ENCODE measurements at places on chromosomes 1 and 21.
A peak's percentile ranks its signal among the peaks of the same experiment; 100 is the strongest.

GRCh38 chr1:237032029-237032428, 10.0 kb upstream of the RYR2 start:
- DNase-seq: no peak

DNA sequence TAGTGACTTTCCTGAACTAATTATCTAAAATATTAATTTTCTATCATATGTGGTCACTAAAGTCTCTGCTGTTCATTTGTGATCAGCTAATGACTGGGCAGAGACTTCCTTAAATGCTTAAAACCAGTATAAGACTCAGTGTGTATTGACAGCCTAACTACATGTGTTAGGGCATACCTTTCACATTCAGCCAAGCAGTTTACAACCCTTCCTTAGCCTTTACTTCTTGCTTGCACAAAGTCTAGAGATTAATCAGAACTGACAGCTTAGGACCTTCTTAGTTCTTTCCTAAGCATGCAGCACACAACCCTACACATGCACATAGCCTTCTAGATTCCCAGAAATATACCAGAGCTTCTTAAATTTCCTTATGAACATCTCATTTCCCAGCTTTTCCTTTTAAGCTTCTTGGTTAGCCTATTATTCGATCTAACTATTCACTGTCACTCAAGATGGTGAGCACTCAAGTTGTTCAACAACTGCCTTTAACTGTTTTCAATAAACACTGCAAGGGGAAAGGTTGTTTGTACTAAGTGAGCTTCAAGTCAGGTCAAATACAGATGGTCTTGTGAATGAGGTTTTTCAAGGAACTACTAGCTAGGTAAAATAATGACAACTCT, 13.4 kb downstream of the EYA3 start:
- DNase-seq: no peak

GRCh38 chr1:160045653-160046052, 13.9 kb upstream of the PIGM start:
- DNase-seq: no peak

DNA sequence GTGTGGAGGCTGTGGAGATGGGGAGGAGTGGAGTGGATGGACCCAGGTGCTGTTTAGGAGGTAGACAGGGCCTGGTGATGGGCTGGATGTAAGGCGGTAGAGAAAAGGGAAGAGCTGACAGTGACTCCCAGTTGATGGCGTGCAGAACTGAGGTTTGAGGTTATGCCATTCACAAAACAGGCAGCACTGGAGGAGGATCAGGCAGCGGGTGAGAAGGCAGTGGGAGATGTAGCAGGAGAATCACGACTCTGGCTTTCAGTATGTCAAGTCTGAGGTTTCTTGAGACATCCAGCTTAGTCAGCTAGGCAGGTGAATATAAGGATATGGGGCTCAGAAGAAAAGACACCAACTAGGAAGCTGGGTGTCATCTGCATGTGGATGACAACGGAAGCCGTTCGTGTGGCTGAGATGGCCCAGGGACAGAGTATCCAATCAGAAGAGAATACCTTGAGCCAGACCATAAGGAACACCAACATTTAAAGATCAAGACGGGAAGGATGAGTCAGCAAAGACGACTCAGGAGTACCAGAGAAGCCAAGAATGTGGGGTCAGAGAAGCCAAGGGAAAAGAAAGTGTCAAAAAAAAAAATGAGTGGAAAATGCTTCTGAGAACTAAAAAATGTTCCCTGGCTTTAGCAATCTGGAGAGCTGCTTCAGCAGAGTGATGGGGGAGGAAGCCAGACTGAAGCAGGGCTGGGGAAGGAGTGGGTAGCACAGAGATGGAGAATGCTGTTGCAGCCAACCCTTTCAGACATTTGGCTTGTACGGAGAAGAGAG, 15.2 kb downstream of the LRRN2 start:
- no peak for DNase-seq

DNA sequence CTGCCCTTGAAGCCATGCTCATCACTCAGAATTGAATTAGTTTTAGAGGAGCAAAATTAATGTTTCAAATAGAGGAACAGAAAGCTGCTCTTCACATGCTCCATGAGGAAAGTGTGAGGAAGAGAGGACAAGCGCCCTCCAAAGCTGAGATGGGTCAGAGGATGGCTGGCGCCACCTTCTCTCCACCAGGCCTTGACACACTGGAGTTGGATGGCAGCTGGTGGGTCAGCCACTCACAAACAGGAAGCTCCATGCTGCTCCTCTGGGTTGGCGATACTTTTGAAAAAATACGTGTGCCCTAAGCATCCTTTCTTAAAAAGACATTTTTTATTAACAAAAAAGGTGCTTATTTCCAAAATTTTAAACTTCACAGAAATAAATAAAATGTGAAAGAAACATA, 3.1 kb upstream of the CD2 start:
- DNase-seq: peak; percentile 44

- DNase-seq: peak; percentile 28
These were observed 466 bp downstream of the PEX10 start for GRCh38 chr1:2411801-2412394.

GRCh38 chr21:21406921-21407320, 408.7 kb downstream of the NCAM2 start:
- DNase-seq: no peak

DNA sequence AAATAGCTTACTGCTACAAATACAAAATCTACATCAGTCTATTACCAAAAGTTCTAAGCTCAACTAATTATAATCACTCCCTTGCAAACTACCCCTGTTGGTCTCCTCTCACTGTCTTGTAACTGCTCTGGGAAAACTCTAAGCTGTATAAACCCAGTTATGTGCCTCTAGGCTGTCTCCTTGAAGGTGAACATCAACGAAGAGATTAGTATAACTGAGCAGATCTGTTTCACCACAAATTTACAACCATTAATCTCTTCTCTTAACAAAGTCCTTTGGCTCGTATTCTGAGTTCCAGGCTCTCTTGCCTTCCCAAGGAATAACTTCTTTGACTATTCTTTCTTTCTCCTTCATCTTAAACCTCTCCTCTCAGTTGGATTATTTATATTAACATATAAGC, 84.4 kb upstream of the PRMT6 start:
- no peak for DNase-seq

DNA sequence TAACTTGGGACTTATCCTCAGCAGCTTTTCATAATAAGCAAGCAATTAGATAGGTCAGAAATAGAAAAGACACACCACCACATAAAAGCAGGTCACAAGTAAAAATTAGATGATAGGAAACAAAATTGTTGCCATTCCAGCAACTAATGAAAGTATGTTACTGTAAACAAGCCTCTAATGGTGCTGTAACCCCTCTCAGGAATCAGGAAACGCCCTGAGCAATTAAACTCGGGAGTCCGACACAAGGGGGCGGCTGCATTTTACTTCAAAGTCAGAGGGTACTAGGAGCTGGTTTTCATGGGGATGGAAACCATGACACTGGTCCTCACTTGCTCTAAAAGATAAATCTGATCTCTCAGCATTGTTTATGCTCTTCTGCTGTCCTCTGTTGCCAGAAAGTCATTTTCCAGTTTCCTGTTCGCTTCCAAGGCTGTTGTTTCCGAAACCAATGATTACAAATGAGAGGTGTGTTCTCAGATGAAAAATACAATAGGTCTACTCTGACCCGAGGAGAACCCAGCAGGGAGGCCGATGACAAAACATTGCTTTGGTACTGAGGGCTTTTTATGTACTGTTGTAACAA, 93.4 kb downstream of the TGFBR3 start:
- no peak for DNase-seq

DNA sequence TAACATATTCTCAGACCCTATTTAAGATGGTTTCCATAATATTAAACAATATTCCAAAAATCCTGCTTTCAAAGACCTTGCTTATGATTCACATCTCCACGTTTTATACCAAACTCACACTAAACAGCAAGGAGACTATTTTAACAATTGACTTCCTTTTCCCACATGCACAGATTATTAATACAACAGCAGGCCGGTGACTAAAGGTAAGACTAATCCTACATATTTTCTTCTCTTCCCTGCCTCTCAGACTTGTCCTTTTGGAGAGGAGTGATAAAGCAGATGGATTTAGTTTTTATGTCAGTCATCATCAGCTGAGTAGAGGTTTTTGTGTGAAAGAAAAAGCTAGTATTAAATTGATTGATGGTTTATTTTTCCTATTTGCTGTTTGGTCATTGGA, 400.6 kb downstream of the NTNG1 start:
- DNase-seq: no peak

DNA sequence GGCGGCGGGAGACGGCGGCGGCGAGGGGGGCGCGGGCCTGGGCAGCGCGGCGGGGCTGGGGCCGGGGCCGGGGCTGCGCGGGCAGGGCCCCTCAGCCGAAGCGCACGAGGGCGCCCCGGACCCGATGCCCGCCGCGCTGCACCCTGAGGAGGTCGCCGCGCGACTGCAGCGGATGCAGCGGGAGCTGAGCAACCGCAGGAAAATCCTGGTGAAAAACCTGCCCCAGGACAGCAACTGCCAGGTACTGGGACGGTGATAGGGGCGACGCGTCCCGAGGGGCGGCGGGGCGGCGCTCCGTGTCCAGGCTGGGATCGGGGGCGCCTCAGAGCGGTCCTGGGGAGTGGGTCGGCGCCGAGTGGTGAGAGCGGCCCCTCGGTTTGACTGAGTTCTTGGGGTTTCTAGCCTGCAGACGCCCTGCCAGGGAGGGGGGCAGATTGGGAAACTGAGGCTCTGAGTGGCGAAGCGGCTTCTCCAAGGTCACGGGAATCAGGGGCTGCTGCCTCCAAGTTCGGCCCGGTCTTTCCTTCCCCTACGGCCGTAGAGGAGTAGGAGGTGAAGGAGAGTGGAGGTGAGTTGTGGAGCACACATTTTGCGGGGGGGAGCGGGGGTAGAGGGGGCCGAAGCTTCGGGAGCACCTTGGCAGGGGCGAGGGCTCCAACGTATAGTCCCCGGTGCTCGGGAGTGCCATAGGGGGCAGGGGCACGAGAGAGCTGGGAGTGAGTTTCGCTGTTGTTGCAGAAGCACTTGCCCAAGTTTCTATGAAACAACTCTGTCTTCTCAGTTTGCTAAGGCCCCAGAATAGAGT, 508 bp downstream of the RAVER2 start:
- DNase-seq: no peak

DNA sequence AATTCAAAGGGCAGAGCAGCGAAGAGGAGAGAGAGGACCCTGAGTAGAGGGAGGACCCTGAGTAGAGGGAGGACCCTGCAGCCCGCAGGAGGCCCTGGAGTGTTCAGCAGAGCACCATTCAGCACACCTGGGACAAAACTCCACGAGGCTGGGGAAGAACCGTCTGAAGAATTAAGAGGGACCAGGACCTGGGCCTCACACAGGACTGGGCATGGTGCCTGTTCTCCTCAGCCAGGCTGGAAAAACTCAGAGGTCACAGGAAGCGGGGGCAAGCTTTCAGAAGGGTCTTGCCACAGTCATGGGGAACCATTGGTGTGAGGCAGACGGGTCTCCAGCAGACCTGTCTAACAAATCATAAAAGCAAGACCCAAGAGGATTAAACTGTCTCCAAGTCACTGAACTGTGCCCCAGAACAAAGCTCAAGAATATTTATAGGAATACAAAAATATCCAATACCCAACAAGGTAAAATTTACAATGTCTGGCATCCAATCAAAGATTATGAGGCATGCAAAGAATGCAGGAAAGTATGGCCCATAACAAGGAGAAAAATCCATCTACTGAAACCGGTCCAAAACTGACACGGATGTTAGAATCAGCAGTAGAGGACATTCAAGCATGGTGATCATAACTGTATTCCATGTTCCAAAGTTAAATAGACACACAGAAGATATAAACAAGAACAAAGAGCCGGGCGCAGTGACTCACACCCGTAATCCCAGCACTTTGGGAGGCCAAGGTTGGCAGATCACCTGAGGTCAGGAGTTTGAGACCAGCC, 30.6 kb downstream of the MORN1 start:
- DNase-seq: no peak

- no peak for DNase-seq
These were observed 64.6 kb upstream of the EFHD2 start for GRCh38 chr1:15344800-15345704.

DNA sequence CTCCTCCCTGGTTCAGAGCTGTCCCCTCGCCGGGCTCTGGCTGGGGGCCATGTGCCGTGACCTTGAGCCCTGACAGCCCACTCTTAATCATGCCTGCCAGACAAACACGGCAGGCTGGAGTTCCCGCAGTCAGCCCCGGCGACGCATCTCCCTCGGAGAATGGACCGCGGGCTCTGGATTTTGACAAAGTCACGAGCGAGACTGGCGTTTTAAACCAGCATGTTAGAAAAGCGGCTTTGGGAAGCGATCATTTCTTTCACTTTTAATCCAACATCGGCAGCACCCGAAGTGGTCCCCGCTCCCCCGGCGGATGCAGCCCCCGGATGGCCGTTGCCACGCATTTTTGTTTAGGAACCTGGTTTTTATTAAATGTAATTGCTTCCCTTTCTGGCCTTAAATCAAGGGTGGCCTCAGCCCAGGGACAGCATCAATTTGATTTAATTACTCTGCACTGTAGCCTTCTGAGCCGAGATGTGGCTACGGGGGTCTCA, 70.9 kb downstream of the PRDM16 start:
- no peak for DNase-seq

GRCh38 chr1:25194054-25194453, 38.2 kb downstream of the SYF2 start:
- no peak for DNase-seq

- peak; percentile 37 for DNase-seq
These were observed 40.9 kb downstream of the ALPL start for GRCh38 chr1:21550097-21550496.
